SW 1271 (cell line): ENCODE measurements at places on chromosomes 4 and X.

GRCh38 chrX:12890467-12890866, 16.0 kb upstream of the TLR8 start:
- no peak for DNase-seq

- DNase-seq: no peak
Measured at GRCh38 chrX:119604766-119605463, 1.3 kb downstream of the NKRF start.

- no peak for DNase-seq
Measured at GRCh38 chrX:76172325-76172893, 453 bp upstream of the PBDC1 start.

DNA sequence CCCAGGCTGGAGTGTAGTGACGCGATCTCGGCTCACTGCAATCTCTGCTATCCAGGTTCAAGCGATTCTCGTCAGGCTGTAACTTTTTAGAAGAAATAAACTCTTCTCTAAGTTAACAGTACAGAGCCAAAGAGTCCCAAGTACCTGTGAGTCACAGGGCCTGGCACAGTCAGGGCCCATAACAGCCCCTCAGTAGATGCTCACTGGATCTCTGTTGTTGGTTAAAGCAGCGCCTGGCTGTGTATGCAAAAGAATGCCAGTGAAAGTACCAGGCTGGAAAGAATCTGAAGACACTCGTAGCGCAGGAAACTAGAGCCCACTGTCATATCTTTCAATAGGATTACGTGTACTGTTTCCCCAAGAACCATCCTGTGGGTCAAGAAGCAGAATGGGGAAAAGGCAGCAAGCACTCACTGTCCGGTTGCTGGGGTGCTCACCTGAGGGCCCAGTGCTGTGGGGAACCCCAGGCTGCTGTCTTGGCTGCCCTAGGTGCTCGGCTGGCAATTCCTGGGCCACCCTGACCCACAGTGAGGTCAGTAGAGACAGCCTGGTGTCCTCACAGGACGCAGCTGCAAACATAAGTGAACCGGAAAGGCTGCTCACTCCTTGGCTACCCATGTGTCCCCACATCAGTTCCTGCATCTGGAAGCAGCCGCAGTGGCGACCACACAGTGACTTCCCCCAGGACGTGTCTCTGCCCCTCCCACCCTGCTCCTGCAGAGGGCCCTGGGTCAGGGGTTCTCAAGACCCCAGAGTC, 3.1 kb upstream of the SLBP start:
- no peak for DNase-seq

GRCh38 chrX:41167888-41168287, 82.6 kb downstream of the USP9X start:
- DNase-seq: no peak

GRCh38 chrX:110418316-110419235, 59.9 kb downstream of the RTL9 start:
- DNase-seq: peak; percentile 1

DNA sequence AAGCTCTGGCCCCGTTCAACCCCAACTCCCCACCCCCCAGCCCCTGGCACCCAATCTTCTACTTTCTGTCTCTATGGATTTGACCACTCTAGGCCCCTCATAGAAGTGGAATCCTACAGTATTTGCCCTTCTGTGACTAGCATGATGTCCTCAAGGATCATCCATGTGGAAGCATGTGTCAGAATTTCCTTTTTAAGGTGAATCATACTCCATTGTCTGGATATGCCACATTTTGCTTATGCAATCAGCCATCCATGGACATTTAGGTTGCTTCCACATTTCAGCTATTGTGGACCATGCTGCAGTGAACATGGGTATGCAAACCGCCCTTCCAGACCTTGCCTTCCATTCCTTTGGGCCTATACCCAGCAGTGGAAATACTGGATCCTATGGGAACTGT, 15.5 kb downstream of the CCNQ start:
- DNase-seq: no peak

DNA sequence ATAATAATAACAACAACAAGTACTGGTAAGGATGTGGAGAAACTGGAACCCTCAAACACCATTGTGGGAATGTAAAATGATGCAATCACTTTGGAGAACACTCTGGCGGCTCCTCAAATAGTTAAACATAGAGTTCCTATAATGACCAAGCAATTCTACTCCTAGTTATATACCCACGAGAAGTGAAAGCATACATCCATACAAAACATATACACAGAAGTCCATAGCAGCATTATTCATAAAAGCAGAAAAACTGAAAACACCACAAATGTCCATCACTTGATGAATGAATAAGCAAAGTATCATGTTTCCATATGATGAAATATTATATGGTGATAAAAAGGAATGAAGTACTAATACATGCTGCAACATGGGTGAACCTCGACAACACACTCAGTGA, 116.7 kb downstream of the AMELX start:
- no peak for DNase-seq
